ENCODE measurements at places on chromosomes 7 and 10.
A peak's percentile ranks its signal among the peaks of the same experiment; 100 is the strongest.

DNA sequence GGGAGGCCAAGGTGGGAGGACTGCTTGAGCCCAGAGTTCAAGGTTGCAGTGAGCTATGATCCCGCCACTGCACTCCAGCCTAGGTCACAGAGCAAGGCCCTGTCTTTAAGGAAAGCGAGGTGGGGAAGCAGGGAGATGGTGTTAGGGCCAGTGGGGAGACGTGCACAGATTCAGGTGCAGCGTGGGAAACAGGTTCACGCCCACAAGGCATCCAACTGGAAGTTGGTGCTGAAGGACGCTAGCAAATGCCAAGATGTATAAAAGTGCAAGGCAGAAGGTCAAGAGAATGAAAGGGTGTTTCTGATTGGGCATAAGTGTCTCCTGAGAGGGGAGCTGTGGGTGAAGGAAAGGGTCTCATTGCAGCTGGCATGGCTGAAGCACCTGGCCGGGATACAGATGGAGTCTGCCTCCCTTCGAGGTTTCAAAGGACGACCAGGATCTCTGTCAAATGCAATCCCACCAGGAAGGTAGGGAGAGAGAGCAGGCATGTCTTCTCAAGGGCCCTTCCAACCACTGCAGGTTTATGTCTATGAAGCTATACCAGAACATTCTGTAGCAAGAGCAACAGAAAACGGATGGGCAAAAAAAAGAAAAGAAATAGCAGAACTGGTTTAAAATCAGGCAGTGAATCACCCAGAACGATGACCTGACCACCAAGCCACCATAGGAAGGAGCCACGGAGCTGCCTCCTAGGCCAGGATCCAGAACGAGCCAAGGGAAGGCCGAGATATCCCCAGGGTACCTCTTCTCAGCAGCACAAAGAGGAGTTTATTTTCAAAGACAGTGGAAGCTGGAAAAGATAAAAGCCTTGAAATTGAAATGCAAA, 43.2 kb downstream of the GSDME start:
- no peak for DNase-seq

DNA sequence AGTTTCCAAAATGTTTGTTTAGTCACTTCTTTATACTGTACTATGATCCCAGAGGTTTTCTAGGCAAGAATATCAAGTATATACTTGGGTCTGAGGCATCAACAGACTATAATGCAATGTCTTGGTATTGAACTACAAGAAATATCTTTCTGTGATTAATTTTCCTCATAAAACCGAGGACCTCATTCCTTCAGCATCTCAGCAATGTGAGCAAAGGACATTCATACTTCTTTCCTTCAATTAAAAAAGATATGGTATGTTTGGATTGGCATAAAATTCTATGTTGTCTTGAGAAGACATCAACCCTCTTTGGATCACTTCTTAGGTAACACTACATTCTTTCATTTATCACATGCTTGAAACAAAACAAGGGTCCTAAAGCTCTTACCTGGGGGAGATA, 524.5 kb downstream of the PHTF2 start:
- no peak for DNase-seq

GRCh38 chr7:92695308-92696261, 105.4 kb upstream of the FAM133B start:
- peak; percentile 58 for DNase-seq

GRCh38 chr10:73772281-73773151, 9.3 kb upstream of the CHCHD1 start:
- peak; percentile 65 for DNase-seq

GRCh38 chr10:5614155-5614721, 52.2 kb downstream of the ASB13 start:
- DNase-seq: no peak

DNA sequence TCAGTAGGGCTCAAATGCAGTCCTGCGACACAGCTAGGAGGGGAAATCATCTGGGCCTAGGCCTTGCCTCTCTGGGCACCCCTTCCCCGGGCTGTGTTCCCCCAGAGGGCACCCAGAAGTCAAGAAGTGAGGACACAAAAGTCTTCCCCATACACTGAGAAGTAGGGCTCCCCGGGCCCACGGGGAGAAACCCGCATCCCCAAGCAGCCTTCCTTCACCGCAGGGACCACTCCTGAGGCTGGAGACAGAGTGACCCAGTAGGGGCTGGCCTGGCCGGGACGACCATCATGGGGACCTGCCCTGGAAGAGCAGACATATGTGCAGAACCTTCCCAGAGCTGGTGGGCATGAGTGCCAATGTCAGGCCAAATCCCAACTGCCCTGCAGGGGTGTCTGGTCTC, 163.5 kb downstream of the GFRA1 start:
- no peak for DNase-seq

DNA sequence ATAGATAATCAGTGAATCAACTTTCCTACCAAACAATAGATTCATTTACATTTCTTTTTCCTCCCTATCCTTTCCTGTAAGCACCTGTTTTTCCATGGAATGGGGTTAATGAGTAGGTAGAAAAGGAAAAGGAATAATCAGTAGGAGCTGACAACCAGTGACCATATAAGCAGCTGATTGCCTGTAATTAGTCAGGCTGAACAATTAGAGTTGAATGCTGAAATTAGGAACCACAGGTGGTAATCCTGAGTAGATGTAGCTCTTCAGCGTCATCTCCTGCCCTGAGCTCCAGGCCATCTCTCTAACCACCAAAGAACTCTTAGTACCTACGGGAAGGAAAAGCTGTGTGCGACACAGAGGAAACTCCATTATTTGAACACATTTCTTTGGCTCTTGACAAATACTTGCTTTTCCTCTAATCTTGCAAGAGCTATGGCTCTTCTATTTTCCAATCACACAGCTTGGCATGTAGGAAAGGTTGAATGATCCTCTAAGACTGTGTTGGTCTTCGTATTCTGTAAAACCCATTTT, 63.8 kb downstream of the KLHDC10 start:
- DNase-seq: no peak

DNA sequence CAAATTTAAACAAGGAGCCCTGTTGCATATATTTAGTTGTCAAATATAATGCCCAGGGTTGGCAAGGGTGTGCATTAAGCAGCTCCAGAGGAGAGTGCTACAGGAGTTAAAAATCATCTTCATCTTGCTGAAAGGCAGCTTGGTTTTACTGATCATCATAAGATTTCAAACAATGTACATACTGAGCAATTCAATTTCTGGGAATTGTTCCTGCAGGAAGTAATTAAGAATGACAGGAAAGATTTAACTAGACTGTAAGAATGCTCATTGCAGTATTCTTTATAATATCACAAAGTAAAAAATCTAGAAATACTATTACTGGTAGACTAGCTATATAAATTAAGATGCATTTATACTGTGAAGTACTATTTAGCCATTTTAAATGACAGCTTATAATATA, 153.6 kb downstream of the DYNC1I1 start:
- DNase-seq: no peak

- peak; percentile 83 for DNase-seq
Observed at GRCh38 chr10:60335708-60336107, 54.0 kb downstream of the ANK3 start.

DNA sequence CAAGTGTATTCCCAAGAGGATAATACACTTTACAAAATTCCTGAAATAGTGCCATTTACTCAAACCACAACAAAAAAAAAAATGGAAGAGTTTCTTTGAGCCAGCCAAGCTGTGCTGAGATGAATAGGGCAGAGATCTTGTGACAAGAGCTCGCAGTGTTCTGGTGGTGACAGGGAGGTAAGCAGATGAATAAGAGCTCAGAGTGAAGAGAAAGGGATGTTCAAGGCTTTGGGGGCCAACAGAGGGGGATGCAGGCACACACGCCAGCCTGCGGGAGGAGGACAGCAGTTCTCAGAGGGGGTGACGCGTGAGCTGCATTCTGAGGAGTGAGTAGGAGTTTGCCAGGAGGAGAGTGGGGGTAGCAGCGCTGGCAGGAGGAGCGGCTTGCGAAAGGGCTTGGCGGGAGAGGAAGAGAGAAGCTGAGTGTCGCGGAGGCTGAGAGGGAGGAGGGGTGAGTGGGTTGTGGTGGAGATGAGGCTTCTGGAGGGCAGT, 194.4 kb upstream of the IMMP2L start:
- peak; percentile 54 for DNase-seq

GRCh38 chr7:1595636-1596035, 25.8 kb upstream of the PSMG3 start:
- DNase-seq: no peak

GRCh38 chr7:7996568-7996967, 28.0 kb downstream of the GLCCI1 start:
- peak; percentile 92 for DNase-seq

DNA sequence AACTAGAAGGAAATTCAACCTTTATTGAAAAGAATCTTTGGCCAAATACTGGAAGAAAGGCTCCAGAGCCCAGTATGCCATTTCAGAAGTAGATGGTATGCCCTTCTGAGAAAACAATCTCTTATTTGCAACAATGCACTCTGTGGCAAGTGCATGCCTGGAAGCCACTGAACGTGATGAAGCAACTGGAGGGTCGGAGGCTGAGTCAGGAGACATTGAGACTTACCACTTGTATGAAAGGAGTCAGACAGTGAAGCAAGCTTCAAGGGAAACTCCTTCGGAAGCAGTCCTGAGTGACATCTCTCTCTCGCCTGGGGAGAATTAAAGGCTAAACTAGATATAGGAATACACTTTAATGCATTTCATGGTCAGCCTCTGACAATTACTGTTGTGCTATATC, 353.7 kb downstream of the NRG3 start:
- no peak for DNase-seq

DNA sequence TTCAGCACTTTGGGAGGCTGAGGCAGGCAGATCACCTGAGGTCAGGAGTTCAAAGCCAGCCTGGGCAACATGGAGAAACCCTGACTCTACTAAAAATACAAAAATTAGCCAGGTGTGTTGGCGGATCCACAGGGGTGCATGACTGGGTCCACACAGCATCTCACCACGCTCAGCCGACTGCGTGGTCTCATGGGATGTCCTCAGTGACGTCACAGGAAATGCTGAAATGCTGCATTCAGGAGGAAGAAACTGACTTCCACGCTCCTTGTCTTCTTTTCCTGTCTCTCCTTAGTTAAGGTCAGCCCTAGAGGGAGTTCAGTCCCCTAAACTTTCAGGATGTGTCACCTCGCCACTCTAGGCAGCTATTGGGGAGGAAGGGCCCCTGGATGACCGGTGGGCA, 42.9 kb downstream of the XRCC2 start:
- no peak for DNase-seq

GRCh38 chr7:11858622-11859302, 26.8 kb upstream of the THSD7A start:
- no peak for DNase-seq

DNA sequence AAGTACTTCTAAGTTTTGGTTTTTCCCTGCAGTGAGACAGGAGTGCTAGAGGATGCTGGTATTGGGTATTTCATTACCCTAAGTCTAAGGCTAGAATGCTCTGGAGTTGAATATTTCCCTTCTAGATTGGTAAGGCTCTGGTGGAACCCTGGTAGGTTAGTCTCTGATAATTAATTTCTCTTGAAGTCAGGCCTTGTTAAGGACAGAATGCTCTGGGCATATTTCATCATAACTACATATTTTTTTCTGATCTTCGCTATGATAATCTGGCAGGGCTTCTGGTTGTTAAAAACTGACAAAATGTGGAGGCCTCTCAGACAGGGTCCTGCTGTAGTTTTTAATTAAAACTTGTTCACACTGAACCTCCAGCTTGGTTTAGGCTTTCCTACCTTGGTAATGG, 83.8 kb downstream of the CDK13 start:
- no peak for DNase-seq

- DNase-seq: no peak
Observed at GRCh38 chr7:137772316-137772715, 74.5 kb downstream of the DGKI start.

DNA sequence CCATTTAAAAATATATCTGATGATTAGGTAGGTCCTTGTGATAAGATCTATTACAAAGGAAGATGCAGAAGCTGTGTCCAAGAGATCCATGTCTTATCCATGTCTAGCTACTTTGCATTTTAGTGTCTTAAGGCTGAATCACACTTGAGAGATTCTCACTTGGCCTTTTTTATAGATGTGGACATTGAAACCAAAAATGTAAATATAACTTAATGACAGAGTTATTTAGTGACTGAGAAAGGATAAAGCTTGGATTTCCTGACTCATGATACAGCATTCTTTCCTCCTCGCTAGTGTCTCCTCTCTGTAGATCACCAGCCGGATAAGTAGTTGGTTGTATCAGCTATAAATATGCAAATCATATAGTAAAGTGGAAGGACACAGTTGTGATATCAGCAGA, 23.3 kb downstream of the INHBA start:
- DNase-seq: no peak

DNA sequence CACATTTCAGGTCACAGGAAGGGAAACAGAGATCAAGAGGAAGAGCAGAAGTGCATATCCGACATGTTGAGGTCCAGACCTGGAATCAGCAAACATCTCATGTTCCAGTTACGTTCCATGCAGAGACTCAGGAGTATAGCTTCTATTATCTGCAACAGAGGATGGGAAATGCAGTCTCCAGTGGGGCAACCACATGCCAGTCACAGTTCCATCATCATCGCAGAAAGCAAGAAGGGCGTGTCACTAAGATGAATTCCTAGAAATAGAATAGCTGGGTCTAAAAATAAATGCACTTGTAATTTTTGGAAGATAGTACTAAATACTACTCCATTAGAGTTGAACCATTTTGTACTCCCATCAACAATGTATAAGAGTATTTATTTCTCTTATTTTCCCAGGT, 133.2 kb upstream of the MDFIC start:
- DNase-seq: no peak

GRCh38 chr7:21944616-21945453, 864 bp downstream of the CDCA7L start:
- peak; percentile 48 for DNase-seq

- no peak for DNase-seq
Observed at GRCh38 chr10:104966563-104967297, 325.6 kb downstream of the SORCS3 start.

GRCh38 chr7:108809356-108809755, 239.7 kb downstream of the DNAJB9 start:
- no peak for DNase-seq

- DNase-seq: no peak
Observed at GRCh38 chr10:76554478-76554877, 1083.1 kb downstream of the KCNMA1 start.

DNA sequence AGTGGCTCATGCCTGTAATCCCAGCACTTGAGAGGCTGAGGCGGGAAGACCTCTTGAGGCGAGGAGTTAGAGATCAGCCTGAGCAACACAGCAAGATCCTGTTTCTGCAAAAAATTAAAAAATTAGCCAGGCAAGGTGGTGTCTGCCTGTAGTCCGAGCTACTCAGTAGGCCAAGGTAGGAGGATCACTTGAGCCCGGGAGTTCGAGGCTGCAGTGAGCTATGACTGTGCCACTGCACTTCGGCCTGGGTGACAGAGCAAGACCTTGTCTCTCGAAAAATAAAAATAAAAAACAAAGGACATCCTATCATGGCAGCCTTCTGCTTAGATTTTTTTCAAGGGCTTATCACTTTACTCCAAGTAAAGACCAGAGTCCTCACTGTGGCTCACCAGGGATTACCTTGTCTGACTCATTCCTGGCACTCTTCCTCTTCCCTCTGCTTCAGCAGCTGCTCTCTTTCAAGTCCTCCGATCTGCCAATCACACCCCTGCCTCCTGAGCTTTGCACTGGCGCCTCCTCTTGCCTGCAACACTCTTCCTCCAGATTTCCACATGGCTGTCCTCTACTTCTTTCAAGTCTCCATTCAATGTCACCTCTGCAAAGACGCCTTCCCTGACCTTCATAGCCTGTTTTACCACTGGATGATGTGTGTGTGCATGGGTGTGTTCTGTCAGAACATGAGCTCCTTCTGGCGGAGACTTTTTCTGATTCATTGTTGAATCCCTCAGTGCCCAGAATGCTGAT, 7.7 kb downstream of the PRTFDC1 start:
- DNase-seq: no peak

Measured in cerebellar cortex (tissue), 1 donor.